Dermis lymphatic vessel endothelial cell (primary cell): ENCODE measurements at places on chromosomes 11 and 22. TPM values are rescaled to one million over a fixed set of nuclear protein-coding genes. Genes with fewer than 3 reads are reported as not detected.

Gene OR5P2
- total RNA-seq, result not detected in 2 replicates

Gene CCDC73
- total RNA-seq, result under 0.01 TPM in 2 replicates

Gene C11orf86
- total RNA-seq, result not detected in 2 replicates

Gene NEFH
- 0.09 and 0.11 TPM in 2 replicates for total RNA-seq

Gene GPR83
- total RNA-seq, result under 0.01 TPM in 1 of 2 replicates, not detected in the other

Gene ASRGL1
- total RNA-seq, result 2.1 and 36.5 TPM in 2 replicates

Gene ROBO4
- total RNA-seq, result 181 and 296 TPM in 2 replicates

Gene RANBP1
- total RNA-seq, result 85.6 and 108 TPM in 2 replicates

Gene OOSP4B
- not detected in 2 replicates for total RNA-seq

Gene FADS3
- 26.9 and 51.1 TPM in 2 replicates for total RNA-seq

Gene USH1C
- not detected in 2 replicates for total RNA-seq

Gene GLB1L3
- total RNA-seq, result not detected in 2 replicates

Gene IFITM10
- total RNA-seq, result 0.52 and 0.98 TPM in 2 replicates

Gene OR52H1
- 0.09 and 0.11 TPM in 2 replicates for total RNA-seq
